ENCODE measurements at places on chromosomes 4 and X. TPM values are rescaled to one million over a fixed set of nuclear protein-coding genes. Genes with fewer than 3 reads are reported as not detected.

DNA sequence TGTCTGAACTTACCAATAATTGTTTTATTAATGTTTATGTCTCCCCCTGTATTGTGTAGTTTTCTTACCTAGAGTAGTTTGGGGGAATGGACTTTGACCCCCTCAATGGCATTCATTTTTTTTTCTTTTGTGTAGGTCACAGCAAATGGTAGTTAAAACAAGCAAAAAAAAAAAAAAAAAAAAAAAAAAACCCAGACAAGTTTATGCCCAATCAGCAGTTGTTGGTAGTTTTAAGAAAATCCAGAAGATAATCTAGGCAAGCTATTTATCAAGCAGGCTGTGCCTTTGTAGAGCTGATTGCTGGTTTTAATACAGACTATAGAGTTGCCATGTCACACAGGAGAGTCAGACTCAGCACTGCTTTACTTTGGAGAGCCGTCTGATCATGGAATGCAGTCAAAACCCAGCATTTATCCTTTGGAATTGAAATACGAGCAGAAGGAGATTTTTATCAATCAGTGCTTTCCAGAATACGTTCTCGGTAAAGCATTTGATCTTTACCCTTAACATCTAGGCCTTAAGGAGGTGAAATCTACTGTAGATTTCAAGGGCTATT is 16.6 kb downstream of the DCUN1D4 start:
- DNase-seq = no peak

- DNase-seq = no peak
Measured at GRCh38 chr4:121326597-121326996, 54.2 kb downstream of the QRFPR start.

The FAM114A1 gene
- 37.1 TPM for total RNA-seq

The BTK gene
- 0.06 TPM for total RNA-seq

- DNase-seq = no peak
Measured at GRCh38 chr4:113951263-113951662, 28.2 kb downstream of the ARSJ start.

The CFAP299 gene
- total RNA-seq = not detected

The AADAT gene
- total RNA-seq = 3.2 TPM

DNA sequence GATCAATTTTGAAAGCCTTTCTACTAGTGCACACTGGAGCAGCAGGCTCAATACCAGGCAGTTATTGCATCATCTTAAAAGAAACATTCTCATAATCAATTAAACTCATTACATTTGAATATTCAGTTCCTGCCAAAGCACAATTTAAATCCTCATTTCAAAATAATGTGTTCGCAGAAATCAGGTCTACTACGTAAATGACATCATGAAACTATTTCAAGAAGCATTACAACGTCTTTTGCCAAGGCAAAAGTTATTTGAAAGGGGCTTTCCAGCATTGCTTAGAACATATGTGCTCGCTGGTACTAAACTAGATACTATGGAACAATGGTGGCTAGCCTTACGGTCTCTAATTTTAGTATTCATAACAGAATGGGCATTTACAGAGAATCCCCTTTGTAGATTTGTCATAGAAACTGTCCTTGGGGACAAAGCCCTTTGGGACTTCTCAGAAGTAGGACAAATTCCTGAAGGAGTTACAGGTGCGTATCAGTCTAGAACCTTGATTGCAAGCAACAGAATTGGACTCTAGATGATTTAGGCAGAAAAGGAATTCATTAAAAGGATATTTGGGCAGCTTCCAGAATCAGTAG is 27.6 kb upstream of the HUWE1 start:
- DNase-seq = no peak
